ENCODE measurements at places on chromosomes 11 and 22.

- DNase-seq = no peak
Measured at GRCh38 chr11:103354656-103355055, 245.4 kb downstream of the DYNC2H1 start.

- no peak for DNase-seq
Measured at GRCh38 chr11:62477927-62478326, 59.1 kb downstream of the SCGB1A1 start.

DNA sequence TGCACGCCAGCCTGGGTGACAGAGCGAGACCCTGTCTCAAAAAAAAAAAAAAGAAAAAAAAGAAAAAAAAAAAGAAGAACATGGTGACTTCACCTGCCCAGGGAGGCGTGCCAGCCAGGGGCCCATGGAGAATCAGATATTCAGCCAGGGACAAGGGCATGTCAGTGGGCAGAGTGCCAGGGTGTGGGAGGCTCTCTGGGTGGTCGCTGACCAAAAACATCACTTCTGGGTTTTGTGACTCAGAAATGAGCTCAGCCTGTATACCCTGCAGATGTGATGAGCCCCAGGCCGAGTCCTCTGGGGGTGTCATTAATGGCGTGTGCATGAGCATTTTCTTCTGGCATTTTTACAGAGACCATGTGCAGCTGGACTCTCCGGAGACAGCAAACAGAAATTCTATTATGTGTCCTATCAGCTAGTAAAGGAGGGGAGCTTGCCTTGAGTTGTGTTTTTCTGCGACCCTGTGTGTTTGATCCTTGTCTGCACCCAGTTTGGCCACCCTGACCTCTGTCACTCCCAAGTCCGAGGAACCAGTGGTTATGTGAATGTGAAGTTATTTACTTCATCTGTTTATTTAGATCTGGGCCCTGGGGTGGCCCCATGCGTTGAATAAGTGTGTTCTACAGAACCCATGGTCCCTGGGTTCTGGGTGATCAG lies 53.6 kb downstream of the BCR start:
- DNase-seq = no peak

DNA sequence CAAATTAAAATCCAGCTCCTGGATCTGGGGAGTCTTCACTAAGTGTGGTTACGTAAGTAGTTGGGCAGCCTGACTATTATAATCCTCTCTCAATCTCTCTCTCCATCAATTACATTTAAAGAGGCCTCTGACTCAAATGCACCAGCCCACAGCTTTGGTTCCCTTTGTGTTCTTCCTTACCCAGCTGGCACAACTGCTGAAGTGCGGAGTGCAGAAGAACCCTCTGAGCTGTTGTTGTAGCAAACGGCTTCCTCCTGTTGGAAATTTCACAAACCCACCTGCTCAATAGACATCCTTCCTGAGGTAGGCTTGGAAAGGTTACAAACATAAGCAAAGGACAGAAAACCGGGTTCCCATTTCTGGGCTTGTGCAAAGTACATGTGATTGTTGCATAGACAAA lies 17.0 kb upstream of the SORL1 start:
- no peak for DNase-seq

GRCh38 chr11:115263799-115264656 lies 240.2 kb downstream of the CADM1 start:
- no peak for DNase-seq

DNA sequence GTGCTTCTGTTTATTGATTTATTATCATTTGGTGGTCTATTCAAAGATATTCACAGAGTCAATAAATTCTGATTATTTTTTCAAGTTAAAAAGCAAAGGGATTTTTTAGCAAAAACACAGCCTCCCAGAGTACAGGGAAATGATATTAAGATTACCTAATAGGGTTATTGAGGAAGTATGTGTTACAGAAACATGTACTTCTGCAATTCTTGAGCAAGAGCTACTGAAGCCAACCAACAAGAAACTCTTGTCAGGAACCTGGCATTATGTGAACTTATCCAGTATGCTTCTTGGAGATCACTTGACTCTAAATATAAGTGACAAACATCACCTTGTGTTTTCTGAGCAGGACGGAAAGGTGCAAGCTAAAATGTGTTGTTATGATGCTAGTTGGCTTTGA lies 42.0 kb upstream of the CARD18 start:
- peak; percentile 83 for DNase-seq

- DNase-seq = no peak
Measured at GRCh38 chr11:117189941-117190544, 9.1 kb upstream of the TAGLN start.

DNA sequence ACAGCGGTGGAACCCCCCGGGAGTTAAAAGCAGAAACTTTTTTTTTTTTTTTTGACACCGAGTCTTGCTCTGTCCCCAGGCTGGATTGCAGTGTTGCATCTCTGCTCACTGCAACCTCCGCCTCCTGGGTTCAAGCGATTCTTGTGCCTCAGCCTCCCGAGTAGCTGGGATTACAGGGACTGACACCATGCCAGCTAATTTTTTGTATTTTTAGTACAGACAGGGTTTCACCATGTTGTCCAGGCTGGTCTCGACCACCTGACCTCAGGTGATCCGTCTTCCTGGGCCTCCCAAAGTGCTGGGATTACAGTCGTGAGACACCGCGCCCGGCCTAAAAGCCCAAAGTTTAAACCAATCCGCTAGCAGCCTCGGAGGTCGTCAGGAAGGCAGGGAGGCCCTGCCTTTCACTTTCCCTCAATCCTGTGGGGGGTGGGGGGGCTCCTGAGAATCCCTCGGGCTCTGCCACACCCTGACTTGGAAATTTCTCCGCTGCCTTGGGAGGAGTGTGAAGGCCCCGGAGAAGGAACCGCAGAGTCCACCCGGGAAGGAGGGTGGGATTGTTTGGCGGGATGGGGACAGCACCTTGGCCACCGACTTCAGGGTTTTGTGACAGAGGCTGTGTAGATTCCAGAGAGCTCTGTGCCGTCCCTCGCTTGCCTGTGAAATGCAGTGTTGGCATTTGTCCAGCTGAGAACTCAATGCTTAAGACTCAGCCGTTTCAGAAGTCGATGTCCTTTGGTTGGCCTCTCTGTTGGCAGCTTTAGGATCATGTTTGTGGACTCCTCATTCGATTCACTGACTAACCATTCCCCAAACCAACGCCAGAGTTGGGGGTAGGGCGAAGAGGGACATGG lies 1.0 kb downstream of the ARHGAP8 start:
- no peak for DNase-seq

DNA sequence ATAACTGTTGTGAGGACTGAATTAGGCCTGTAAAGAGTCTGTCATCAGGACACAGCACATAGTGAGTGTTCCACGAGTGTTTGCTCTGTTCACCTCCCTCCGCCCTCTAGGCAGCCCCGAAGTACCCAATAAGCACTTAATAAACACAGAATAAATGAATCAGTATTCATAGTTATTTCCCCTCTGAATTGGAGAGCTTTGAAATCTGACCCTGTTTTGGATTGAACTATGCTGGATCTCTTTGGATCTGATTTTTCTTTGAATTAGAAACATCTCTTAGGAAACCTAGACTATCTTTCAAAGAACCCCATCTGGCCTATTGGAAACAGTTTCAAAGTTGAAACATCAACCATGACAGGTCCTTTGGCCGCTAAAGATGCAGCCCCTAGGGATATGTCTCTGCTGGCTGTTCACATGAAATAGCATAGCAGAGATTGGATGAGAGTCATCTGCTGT lies 615.5 kb downstream of the NTM start:
- no peak for DNase-seq

- peak; percentile 1 for DNase-seq
Measured at GRCh38 chr11:57191311-57192219, 9.8 kb downstream of the LRRC55 start.

- DNase-seq = no peak
Measured at GRCh38 chr11:21072558-21072957, 403.2 kb downstream of the NELL1 start.

DNA sequence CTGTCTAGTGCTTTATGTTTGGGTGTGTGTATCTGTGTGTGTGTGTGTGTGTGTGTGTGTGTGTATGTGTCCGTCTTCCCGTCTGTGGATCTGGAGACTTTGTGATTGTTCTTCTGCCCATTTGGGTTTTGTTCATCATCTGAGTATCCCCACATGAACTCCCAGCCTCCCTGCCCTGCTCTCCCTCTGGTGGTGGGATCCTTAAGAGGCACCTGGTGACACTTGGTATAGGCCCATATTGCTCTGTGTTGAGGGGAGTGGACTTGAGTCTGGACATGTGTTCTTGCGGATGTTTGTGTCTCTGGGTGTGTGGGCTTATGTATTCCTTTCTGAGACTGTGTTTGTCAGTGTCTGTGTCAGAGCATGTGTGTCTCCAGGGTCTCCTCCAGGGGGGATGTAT lies 15.3 kb downstream of the RCOR2 start:
- DNase-seq = no peak

- no peak for DNase-seq
Measured at GRCh38 chr11:131404010-131404409, 33.6 kb downstream of the NTM start.

GRCh38 chr22:45893516-45893915 lies 83.4 kb downstream of the WNT7B start:
- no peak for DNase-seq

DNA sequence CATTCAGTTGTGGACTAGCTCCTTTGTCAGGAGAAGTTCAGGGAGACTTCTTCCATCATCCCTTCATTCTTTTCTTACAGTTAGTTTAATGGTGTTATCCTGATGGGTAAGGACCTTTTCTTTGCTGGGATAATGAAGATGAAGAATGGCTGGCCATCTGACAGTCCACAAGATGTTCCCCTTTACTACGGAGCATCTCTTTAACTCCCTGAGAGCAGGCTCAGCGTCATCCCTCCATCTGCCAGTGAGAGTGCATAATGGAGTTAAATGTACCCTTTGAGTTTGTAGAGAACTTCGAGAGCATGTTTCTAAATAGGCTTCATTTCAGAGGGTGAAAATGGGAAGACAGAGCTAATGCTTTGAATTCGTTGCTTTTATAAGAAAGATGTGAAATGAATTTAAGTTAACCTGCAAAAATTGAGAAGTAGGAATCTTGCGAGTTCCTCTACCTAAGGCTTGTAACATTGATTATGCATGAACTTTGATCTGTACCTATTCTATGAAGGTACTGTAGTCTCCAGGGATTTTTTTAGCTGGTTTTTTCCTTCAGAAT lies 1.7 kb downstream of the EP300 start:
- no peak for DNase-seq

- no peak for DNase-seq
Measured at GRCh38 chr11:12761029-12761428, 86.8 kb downstream of the TEAD1 start.

- DNase-seq = no peak
Measured at GRCh38 chr11:102555091-102555490, 24.5 kb upstream of the MMP7 start.

DNA sequence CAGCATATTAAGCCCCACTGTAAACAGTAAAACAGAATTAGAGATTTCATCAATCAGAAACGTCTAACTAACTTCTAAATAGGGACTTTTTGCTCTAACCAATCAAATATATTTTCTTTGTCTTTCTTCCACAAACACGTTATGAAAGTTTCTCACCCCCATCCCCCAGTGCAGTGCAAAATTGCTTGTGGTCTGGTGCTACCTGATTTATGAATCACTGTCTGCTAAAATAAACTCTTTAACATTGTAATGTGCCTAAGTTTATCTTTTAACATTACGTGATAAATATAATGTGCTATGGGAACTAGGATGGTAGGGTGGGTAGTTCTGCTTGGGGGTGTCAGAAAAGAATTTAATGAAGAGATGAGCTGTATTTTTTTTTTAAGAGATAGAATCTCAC lies 47.3 kb upstream of the SLC5A1 start:
- DNase-seq = no peak

DNA sequence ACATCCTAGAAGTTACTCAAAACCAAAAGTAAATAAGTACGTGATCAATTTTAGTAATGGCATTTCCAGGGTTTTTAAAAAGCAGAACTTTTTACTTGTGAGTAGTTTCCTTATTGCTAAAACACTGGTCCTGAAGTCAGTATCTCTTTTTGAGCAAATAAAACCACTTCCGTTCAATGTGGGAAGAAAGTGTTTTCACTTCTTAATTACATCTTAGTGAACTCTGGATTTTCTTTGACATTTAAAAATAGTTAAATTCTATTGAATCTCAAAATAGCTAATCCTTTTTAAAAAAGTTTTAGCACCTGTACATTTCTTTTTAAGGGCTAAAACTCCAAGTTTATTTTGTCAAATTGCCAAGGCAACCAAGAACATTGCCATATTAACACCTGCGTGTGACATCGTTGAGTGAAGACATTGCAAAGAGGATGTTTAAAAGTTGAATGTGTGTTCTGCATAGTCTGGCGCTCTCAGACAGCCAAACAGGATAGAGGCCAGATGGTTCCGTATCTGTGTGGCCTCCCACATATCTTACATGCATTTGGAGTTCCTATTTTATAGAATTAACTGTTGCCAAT lies 17.2 kb upstream of the OR5B21 start:
- peak; percentile 81 for DNase-seq

DNA sequence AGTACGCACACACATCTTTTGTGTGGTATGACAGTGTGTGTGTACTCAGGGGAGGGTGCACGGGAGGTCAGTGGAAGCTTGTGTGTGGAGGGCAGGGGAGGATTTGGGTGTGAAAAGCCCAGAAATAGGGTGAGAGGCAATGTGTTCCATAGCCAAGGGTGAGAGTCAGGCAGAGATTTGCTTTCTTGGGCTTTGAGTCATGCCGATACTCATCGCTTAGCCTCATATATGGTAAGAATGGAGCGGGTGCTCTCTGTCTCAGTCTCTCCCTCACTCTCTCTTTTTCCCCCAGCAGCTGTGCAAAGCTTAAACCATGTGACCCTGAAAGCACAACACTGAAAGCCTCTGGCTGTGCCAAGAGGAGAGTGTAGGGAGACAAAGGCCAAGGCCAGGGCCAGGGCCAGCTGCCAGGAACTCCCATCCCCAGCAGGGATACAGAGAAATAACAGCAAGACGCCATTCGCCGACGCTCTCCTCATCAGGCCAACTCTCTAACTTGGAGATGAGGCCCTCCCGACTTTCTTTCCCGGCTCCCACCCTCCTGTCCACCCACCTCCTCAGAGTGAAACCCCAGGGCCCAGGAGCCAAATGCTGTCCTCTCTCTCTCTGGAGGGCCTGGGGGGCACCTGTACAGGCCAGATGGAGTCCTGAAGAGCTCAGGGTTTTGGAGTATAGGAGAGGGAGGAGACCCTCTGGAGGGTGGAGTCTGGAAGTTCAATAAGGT lies 20.3 kb upstream of the MICAL3 start:
- no peak for DNase-seq

GRCh38 chr11:122355968-122356367 lies 240.0 kb upstream of the BLID start:
- DNase-seq = no peak

- no peak for DNase-seq
Measured at GRCh38 chr22:39296535-39296934, 22.9 kb downstream of the RPL3 start.

DNA sequence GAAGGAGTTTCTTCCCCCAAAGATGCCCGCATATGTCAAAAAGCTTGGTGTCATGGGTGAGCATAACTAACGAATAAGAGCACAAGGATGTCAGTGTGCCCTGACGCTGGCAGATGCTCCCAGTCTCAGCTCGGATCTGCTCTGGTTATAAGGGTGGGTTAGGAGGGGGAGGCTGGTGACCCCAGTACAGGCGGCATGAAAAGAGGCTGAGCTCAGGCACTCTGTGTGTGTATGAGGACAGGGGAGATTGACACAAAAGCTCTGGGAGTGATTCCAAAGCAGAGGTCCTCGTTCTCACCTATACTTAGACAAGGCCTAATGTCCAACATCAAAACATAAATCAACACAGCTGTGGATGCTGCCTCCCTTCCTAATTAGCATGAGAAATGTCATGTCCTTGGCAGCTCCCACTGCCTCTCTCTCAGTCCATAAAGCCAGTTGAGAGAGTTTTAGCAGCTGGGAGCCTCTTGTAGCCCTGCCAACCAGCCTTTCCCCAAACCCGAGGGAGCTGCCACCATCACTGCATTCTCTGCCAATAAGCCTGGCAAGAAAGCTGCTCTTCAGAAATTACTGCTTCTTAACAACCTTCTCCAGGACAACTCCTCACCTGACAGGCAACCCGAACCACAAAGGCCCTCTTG lies 59.8 kb downstream of the SC5D start:
- no peak for DNase-seq
